Fibroblast of lung (primary cell): ENCODE measurements at places on chromosomes 1 and 21.

GRCh38 chr1:93816970-93817678 is 61.9 kb downstream of the DNTTIP2 start:
- DNase-seq, result peak; percentile 61

DNA sequence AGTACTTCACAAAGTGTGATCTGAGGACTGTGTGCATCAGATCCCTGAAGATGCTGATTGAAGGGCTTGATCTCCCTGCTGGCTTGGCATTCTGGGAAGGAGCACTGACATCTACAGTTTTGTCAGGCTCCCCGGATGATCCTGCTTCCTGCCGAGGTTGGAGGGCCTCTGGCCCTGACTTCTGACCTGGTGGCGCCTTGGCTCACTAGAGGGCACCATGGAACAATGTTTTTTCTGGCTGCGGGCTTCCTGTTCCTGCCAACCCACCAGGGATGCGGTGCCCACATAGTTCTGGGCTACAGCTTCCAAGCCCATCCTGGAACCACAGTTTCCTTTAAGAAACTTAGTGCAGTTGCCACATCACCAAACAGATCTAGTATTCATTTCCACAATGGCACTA is 38.8 kb upstream of the RASAL2 start:
- DNase-seq, result no peak

- DNase-seq, result peak; percentile 97
These were observed at the start of gene GREM2 for GRCh38 chr1:240611619-240612480. Gene GREM2 (minus strand): TSS chr1:240612155. CDS start chr1:240493475, 118,680 bp downstream.

DNA sequence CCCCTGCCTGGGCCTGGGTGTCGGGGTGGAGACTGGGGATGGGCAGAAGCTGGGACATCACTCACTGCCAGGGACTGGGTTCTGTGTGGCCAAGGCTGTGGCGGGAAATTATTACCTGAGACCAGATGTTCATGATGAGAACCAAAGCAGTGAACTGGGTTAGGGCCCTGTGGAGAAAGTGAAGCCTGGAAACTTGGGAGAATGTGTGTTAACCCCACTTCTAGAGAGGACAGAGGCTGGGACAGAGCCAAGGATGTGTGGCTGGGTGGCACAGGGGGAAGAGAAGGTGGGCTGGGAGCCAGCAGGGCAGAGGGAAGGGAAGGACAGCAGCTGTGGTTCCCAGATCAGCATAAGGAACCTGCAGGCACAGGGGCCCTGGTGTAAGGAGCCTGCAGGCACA is 31.3 kb downstream of the CNIH3 start:
- no peak for DNase-seq

- peak; percentile 69 for DNase-seq
These were observed 10.8 kb downstream of the PLA2G2D start for GRCh38 chr1:20108366-20109123.

DNA sequence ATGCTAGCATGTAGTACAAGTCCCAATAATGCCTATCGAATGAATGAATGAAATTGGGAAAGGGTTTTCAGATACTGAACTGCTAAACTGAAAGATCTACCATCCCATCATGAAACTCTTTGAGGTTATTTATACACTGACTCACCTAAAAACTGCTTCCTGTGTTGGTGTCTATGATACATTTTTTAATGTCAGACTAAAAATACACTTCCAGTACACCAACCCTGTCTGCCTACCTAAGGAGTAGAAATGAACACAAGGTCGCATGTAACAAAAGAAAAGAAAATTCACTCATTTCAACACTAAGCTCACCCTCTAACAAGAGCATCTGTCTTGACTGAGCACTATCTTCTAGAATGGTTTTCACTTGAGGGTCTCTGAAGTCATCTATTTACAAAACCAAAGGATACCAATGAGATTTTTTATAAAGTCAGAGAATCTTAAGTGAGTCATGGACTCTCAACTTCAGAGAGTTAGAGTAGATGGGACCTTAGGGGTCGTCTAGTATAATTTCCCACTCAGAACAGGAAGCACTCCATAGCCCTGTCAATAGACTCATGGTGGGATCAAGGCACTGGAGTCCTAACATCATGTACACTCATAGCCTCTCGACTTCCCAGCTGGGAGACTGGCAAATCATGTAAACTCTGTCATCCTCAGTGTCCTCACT is 53.4 kb downstream of the WLS start:
- peak; percentile 77 for DNase-seq

- DNase-seq, result peak; percentile 44
These were observed 247.4 kb downstream of the PTBP2 start for GRCh38 chr1:96968983-96969382.

DNA sequence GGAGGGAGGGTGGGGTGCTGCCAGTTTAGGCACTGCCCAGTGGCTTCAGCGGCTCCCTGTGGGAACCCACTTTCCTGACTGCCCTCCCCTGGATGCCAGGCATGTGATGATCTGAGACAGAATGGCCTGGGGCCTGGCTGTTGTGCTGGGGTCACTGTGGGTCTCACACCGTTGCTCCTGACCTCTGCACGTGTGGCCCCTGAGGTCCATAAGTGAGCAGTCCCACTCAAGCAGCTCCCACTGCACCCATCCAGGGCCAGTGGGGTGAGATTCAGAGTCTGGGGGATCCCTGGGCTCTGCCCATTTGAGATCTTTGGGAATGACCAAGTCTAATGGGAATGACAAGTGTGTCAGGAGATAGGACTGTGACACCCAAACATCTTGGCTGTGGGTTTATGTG is 18.0 kb downstream of the PODN start:
- no peak for DNase-seq
